ENCODE measurements at places on chromosomes 16 and 17.

DNA sequence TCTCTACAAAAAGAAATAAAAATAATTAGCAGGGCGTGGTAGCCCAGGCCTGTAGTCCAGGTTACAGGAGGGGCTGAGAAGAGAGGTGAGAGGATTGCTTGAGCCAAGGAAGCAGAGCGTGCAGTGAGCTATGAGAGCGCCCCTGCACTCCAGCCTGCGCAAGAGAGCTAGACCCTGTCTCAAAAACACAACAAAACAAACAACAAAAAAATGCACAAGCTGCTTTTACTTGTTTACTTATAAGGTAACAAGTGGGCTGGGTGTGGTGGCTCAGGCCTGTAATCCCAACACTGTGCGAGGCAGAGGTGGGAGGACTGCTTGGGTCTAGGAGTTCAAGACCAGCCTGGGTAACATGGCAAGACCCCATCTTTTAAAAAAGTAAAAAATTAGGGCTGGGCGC lies 1.7 kb downstream of the CYTH1 start:
- no peak for DNase-seq

- DNase-seq: no peak
Observed at GRCh38 chr17:66432996-66433551, 130.7 kb downstream of the PRKCA start.

GRCh38 chr17:49180998-49181635 lies 29.3 kb downstream of the GNGT2 start:
- DNase-seq: no peak

GRCh38 chr17:7404737-7405349 lies 946 bp upstream of the TMEM256 start:
- DNase-seq: peak; percentile 74

DNA sequence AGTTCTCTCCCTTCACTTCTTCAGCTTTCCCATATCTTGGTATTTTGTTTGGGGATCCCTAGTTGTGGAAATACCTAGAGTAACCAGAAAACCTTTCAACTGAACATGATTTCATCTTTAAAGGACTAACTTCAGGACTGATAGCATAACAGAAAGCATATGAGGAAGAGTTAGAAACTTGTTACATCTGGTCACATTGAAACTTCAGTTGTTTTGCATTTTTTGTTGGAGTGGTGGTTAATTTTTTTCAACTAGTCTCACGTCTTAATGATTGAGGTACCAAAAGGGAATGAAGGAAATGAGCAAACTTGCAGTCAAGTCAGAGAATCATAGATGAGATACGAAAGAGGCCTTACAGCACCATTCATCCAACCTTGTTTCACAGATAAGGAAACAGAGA lies 49.6 kb downstream of the TANGO6 start:
- no peak for DNase-seq

- DNase-seq: no peak
Observed at GRCh38 chr16:152141-153128, at the start of gene HBZ. TSS of gene HBZ (plus strand) at chr16:152644. CDS start at chr16:152910, 266 bp downstream.

GRCh38 chr16:24504472-24505345 lies 34.7 kb upstream of the RBBP6 start:
- DNase-seq: peak; percentile 56

GRCh38 chr17:82740906-82741759 lies 5.7 kb downstream of the FN3K start:
- DNase-seq: no peak

- DNase-seq: no peak
Observed at GRCh38 chr16:745739-746138, 4.9 kb upstream of the CIAO3 start.

GRCh38 chr16:66014221-66014620 lies 352.3 kb upstream of the CDH5 start:
- DNase-seq: no peak

- DNase-seq: no peak
Observed at GRCh38 chr16:67040166-67040565, 11.2 kb downstream of the CBFB start.

DNA sequence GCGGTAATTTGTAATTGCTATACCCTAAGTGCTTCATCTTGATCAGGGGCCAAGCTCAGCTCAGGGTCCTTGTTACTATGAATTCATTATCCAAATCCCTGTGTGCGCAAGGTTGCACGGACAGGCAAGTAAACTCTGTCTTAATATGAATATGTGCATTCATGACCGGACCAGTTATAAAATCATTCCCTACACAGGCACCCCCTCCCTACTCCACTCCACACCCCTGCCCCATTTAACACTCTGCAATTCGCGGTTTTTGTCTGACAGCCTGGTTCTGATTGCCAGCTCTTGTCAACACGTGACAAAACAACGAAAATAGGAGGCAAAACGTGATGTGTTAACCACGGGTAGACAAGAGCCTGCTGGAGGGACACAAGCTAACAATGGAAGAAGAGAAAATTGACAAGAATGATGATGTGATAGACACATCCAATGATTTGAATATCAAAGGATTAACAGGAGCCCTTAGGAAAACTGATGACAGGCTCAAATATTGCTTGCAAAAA lies 76.5 kb downstream of the CACNG3 start:
- DNase-seq: no peak

GRCh38 chr16:4936991-4937781 lies at the start of gene PPL:
TSS of gene PPL (minus strand) at chr16:4937148. CDS start at chr16:4937045, 103 bp downstream.
- no peak for DNase-seq

GRCh38 chr17:82235775-82236141 lies 6.9 kb downstream of the SLC16A3 start:
- no peak for DNase-seq

DNA sequence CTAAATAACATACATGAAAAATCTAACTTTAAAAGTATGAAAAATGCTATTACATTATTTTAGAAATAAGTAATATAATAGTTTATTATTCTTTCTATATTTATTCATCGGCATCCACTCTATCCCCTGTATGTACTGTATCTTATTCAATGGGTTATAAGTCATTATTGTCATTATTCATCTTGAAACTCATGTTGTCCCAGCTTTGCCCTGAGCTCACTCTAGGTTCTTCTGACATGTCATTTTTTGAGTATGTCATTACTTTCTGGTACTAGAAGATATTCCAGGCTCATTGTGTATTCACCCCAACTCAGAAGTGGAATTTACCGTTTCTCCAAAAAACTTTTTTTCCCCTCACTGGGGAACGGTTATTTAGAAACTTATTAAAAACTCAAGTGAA lies 53.0 kb upstream of the MNT start:
- no peak for DNase-seq

DNA sequence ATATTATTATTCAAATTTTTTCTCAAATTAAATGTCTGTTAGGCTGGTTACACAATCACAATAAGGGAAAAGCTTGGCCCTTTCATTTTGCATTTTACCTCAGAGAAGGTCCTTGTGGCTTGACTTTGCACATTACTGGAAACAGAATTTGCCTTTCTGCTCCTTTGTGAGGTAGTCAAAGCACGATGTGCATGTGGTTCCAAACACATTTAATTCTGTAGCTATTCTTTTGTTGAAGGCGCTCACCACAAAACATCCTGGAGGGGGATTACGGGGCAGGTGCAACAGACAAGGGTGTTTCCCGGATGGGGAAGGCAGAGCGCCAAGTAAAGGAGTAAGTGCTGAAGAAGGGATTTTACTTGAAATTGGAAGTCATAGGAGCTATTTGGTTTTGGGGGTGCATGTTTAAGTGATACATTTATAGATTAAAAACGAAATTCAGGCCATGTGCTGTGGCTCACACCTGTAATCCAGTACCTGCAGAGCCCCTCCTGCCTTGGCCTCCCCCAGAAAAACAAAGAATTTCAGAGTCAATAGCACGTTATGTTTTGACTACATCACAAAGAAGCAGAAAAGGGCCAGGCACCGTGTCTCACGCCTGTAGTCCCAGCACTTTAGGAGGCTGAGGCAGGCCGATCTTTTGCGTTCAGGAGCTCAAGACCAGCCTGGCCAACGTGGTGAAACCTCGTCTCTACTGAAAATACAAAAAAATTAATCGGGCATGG lies 31.2 kb upstream of the TENT4B start:
- DNase-seq: no peak

DNA sequence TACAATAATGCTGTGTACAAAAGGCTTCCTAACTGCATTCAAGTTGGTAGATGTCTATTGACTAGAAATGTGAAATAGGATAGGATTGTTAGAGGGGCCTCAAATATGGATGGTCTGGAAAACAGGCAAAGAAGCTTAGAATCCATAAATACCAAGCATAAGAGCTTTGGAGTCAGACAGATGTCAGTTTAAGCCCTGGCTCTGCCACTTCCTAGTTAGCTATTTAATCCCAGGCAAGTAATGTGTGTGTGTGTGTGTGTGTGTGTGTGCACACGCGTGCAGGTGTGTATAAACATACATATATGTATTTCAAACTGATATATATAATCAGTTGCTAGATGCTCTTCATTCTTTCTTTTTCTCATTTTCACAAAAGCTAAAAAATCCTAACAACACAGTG lies 66.7 kb downstream of the MMD start:
- DNase-seq: no peak

GRCh38 chr16:730666-731509 lies 4.0 kb downstream of the HAGHL start:
- no peak for DNase-seq

DNA sequence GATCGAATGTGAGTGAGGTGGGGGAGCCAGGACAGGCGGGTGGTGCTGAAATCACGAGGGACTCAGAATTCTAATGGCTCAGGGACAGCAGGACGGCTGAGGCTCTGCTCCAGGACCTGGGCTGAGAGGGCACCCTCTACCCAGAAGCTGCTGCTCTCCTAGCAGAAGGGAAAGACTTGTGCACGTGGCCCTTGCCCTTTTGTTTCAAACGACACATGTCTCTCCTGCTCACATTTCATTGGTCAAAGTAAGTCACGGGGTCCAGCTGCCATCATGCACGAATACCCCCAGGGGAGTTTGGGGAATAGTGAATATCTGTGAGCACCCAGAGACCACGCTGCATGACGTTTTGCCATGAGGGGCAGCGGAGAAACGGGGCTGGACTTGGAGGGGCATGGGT lies 73.2 kb downstream of the RTN4RL1 start:
- no peak for DNase-seq

DNA sequence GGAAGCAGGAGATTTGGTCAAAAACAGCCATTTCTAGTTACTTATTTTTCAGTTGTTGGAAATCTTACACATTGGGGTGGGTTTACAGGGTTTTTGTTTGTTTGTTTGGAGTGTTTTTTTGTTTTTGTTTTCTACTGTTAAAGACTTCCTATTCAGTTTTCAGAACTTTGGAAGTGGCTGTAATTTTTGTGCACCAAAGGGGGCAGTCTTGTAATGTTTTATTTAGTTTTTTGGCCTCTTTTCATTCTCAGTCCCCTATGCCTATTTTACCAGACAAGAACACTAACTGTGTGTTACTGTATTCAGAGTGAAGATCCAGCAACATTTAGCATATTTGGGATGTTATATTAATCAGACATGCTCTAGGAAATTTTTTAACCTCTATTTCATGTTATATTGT lies 20.6 kb downstream of the TPPP3 start:
- no peak for DNase-seq

DNA sequence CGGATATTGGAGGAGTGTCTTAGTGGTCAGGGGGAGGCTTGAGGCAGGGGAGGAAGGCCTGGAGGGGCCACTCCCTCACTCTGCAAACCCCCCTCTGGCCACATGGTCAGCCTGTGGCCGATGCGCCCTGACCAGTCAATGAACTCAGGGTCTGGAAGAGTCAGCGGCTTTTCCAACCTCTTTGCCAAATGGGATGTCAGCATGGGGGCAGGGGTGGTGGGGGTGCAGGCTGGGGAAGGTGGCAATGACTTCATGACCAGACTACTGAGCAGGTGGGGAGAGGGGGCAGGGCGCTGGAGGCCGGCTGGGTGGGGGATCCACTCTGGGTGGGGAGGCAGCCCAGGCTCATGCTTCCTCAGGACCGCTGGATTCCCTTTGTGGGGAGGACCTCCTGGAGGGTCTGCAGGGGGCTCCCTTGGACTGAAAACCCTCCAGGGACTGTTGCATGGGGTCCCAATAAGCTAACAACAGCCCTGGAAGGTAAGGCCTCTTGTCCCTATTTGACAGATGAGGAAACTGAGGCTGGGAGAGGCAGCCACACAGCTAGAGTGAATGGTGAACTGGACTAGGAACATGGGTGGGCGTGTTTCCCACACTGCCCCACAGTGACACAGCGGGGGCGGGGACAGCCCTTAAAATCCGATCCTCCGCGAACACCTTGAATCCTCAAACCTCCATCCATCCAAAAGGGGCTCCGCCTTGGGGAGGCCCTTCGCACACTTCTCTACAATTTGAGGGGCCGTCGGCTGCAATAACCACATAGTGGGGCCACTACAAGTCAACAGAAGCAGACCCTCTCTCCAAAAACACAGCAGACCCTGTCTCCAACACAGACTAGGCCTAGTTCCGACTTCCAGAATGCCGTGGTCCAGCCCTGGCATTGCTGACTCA lies 81.0 kb upstream of the TOB1 start:
- DNase-seq: no peak

- no peak for DNase-seq
Observed at GRCh38 chr17:2214929-2215615, 88.5 kb downstream of the SMG6 start.

DNA sequence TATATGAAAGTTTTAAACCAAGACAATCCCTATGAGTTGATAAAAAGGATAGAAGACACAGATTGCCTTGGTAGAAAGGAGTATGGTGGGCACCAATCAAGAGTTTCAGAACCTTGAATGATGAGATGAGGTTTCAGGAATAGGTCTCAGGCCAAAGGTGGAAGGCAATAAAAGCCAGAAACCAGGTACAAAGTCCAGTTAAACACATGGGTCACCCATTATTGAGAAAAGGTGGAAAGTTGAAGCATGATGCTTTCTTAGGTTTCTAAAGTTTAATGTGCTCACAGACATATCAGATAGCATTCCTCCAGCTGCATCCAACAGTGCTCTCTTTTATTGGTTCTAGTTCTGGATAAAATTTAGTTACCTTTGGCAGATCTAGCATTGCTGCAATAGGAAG lies 950.8 kb upstream of the SOX9 start:
- DNase-seq: no peak

- no peak for DNase-seq
Observed at GRCh38 chr16:53837426-53837825, 133.5 kb downstream of the FTO start.

DNA sequence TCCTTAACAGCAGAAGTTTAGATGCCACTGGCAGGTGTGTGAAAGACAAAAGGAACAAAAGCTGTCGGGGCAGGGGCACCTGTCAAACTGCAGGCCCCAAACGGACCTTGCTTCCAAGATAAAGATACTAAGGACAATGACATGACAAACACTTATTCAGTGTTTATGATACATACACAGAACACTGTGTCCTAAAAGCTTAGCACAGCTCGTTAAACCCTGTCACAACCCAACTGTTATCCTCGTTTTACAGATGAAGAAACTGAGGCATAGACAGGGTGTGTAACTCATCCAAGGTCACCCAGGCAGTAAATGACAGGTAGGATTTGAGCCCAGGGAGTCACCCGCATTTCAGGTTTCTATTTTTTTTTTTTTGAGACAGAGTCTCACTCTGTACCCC lies 9.6 kb downstream of the SDK2 start:
- no peak for DNase-seq

- peak; percentile 32 for DNase-seq
Observed at GRCh38 chr17:49218941-49219913, 8.7 kb downstream of the ABI3 start.
